Activated effector memory CD4-positive, alpha-beta T cell treated with Interleukin-2 at 50 U/mL for 16 hours (primary cell): ENCODE measurements at places on chromosomes 1 and 21.
A peak's percentile ranks its signal among the peaks of the same experiment; 100 is the strongest.

- no peak for DNase-seq
These were observed 319.0 kb downstream of the MATN1 start for GRCh38 chr1:30404341-30404740.

DNA sequence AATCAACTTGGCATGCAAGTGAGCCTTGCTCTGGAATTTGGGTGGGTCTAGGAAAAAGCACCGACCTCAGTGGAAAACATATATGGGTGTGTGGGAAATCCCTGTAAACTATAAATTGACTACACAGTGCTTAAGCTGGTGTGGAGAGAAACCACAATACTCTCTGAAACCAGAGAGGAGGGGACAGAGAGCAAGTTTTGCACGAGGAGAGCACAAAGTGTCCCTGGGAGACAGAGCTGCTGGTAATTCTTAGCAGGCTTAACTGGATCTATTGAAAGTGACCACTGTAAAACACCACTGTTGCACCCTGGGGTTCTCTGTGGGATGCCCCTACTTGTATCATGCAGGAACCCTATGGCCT lies 12.8 kb downstream of the KCNJ15 start:
- DNase-seq: no peak

DNA sequence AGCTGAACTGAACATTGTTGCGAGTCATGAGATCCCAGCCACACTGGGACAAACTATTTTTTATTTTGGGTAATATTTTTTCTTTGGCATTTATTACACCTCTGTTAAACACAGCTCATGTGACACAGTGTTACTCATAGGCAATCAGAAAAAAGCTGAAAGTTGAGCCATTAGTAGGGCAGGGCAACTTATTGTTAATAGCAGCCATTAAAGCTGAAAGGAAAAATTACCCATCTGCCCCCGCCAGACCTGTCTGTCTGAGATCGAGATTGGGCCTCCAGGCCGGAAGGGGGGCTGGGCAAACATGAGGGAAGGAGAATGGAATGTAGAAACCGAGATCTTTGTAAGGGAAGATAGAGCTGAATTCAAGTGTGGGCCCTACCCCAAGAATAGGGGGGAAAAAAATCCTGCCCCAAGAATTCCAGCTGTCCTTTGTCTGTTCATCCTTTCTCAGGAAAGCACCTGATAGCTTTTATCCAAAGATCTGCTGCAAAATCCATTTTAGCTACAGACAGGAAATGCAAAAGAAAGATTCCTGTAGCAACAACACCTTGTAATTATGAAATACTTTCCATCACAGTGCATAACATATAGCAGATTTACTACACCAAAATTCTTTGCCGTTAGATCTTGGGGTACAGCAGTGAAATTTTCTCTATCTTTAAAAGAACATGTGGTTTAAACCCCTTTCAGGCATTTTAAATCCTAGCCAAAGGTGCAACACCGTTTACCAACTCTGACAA lies 212.8 kb downstream of the PBX1 start:
- DNase-seq: no peak

GRCh38 chr1:113608399-113608798 lies 150.9 kb downstream of the PHTF1 start:
- no peak for DNase-seq

GRCh38 chr1:12150456-12151200 lies 16.2 kb upstream of the TNFRSF1B start:
- peak; percentile 45 for DNase-seq

- no peak for DNase-seq
These were observed 69.3 kb downstream of the PLXNA2 start for GRCh38 chr1:208174731-208175507.

DNA sequence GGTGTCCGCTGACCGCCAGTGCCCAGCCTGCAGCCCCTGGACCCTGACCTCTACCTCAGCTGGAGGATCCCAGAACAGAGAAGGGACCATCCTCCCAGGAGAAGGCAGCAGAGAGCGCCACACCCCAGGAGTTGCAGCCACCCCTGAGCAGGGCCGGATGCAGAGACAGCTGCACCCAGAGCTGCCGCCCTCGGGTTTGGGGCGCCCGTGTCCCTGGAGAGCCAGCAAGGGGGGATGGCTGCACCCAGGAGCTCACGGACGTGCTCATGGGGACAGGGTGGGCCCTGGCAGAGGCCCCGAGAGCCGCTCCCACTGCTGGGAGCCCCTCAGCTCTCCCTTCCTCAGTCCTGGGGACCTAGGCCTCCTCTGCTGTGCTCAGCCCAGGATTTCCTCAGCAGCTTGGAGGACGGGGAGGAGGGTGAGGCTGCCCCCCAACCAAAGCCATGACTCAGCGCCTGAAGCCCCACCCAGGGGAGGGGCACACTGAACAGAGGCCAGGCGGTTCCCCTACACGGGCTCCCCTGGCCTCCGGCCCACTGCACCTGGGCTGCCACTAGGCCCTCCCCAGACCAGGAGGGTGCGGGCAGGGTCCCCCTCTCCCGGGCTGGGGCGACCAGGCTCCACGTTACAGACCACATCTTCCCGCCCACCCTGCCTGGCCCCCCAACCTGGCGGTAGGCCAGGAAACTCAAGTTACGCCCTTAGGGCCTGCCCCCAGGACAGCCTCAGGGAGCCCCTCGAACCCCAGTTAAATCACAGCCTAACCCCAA lies 2.2 kb downstream of the ACAP3 start:
- peak; percentile 75 for DNase-seq

GRCh38 chr1:15830258-15830657 lies 17.2 kb upstream of the SPEN start:
- DNase-seq: no peak

DNA sequence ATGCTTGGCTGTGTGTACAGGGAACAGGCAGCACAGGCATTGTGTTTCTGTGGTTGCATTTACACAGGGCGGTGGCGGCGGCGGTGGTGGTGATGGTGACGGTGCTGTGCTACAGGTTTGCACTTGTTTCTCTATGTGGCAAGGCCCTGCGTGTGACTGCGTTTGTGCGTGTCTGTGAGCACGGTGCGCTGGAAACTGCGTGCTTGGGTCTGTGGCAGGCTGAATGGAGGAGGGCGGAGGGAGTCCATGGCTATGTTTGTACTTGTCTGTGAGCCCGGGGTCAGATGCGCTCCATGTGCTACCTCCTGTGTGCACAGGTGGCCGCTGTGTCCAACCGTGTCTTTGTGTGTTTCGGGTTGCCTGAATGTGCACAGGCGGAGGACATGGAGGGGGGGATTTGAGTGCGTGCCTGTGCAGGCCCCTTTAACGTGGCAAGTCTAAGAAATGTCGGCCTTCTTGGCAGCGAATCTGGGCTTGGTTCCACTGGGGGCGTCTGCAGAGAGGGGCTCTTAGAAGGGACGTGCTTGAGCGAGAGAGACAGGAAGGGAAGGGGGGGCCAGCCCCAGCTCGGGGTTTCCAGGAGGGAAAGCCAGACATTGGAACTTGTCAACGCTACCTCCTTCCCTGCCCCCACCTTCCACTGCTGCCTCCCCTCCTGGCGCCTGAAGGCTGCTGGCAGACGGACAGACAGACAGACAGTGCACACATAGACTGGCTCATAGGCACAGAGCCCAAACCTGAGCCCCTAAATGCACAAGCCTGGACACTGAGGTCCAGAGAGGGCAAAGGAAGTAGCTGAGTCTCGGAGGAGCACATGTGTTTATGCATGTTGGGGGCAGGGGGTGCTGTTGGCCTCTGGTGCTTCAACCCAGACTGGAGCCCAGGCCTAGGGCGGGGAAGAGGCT lies 32.7 kb upstream of the WASF2 start:
- DNase-seq: peak; percentile 63
